Fibroblast of skin of left biceps (primary cell): ENCODE measurements at places on chromosomes 2 and 18.

DNA sequence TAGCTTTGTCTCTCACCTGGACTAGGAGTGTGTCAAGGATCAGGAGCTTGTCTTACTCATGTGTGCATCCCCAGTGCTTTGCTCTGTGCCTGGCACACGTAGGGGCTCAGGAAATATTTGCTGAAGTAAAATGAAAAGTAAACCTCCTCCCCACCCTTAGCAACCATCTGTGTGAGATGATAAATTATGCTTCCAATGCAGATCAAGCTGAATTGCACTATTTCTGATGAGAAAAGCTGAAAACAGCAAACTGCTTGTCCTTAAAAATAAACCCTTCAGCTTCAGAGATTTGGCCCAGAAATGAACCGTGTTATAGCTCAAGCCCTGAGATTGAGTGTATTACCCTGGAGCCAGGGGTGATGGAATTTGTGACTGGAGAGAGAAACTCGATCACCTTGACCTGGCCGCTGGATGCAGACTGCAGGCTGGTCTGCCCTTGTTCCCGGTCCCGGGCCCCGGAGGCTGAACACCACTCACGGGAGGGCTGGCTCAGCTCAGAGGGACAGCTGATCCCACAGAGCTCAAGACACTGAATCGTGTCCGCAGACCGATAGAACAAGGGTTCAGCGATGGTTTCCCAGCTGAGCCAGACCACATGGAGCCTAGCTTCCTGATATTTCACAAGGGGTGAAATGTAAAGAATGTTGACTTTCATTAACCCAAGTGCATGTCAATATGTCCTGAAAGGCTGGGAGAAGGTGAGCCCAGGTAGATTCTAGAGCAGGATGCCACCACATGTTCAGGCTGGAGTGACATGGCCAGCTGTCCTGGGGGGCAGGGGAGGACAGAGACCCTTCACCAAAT is 50.5 kb downstream of the DDX1 start:
- no peak for DNase-seq

GRCh38 chr18:46542545-46542944 is 114.5 kb downstream of the LOXHD1 start:
- DNase-seq, result no peak

GRCh38 chr2:101704816-101705578 is 7.5 kb downstream of the MAP4K4 start:
- DNase-seq, result no peak

DNA sequence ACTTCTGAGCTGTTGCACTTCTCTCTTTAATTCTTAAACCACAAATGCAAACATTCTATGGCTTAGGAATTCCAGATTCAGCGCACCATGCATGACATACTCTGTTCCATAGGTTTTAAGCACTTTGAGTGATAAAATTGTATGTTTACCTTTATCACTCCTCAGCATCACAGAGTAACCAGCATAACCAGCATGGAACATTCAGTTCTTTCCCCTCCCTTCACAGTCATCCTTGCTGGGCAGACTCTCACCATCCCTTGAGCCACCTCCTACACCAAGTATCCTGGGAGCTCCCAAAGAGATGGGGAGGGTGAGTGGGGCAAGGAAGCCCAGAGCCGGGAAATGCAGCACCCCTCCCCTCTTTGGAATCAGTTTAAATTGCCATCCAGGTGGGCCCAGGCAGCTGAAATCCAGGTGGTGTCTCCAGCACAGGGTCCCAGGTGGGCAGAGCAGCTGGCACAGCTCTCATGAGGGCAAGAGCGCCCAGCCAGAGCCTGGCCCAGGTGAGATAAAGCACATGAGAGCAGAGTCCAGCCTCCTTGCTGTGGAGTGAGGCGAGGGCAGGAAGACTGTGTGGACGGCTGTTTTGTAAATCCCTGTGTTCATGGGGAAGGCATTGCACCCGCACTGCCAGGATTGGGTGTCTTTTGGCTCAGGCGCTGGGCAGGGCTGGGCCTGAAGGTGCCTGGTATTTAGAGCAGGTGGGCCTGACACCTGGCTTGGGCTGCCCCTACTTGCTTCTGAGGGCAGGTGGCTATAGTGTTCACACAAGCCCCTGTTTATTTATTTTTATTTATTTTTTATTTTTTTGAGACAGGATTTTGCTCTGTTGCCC is 36.8 kb downstream of the LAMA3 start:
- DNase-seq, result no peak

DNA sequence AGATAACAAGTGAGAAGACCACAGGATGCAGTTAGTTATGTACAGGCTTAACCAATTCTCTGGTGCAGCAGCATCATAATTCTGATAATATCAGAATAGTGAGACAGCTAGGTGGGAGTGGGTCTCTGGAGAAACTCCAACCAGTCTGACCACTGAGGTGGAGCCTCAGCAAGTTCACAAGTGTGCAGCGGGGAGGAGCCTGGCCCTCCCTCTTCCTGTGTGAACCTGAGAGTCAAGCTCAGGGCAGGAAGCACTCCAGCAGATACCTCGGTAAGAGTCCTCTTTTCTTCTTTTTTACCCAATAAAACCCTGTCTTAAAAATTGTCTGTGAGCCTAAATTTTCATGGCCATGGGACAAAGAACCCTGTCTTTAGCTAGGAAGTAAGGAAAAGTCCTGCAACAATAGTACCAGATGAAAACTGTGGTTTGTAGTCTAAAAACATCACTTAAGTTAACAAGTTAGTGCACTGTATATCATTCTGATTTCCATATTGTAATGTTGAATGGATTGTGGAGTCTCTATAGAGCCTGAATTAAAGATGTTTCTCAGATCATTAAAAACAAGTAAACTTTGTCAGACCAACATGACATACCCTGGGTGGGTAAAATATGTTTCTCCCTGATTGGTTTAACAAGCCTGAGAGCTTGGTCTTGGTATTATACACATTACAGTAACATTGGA is 370.8 kb downstream of the TMEM182 start:
- no peak for DNase-seq
